Stimulated activated CD8-positive, alpha-beta memory T cell treated with anti-CD3 and anti-CD28 coated beads, Interleukin-4, amount 100 ng/mL, for 4 hours (primary cell): ENCODE measurements at places on chromosomes 5 and 9.

- DNase-seq: no peak
Measured at GRCh38 chr9:127942216-127943010, 4.8 kb upstream of the DPM2 start.

DNA sequence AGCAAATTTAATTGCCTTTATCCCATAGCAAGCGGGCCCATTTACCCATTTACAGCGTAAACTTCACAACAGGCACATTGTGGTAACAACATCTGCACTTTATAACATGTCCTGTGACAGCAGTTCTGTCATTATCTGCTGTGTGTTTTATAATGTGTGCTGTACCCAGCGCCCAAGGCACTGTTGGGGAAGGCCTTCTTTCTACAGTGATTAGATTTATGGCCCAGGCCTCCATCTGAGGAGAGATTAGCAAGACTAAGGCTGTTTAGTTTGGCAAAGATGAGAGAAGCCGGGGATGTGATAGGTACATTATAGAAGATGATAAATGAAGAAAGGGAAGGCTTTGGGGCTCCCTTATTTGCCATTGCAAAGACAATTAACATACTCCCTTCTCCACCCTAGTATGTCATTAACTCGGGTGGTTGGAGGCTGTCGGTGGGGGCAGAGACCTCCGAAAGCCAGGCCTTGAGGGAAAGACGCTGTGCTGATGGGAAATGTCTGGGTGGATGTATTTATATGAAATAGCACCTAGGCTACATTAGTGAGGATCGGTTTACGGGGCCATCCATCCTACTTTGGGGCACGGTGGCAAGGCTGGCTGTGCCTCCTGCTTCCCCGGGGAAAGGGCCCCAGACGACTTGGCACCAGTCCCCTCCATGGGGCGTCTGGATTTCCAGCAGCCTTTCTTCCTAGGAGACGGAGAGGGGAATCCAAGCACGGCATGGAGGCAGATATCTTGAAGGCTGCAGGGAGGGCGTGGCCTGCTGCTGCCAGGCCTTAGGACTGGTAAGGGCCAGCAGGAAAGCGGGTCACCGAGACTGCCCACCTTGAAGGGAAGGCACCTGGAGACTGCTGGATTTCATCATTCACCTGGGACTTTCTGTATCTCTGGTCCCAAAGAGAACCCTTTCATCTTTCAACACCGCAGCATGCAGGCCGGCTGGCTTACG, 64.3 kb upstream of the PTCH1 start:
- no peak for DNase-seq

DNA sequence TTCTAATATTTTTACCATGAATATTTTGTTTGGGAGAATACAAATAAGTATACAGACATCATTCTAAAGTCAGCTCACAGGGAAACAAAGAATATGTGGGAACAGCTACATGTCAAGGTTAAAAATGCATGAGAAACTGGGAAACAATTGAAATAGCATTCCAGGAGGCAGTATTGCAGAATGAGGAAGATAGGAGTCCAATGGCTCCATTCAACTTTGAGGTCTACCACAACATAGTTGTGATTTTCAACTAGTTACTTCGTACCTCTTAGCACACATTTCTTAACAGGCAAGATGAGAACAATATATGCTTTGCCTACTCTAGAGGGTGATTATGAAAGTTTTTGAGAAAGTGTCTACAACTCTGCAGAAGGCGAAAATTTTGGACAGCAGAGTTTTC, 35.2 kb upstream of the CAST start:
- no peak for DNase-seq

GRCh38 chr9:128877852-128878251, 3.9 kb downstream of the KYAT1 start:
- no peak for DNase-seq

GRCh38 chr5:96851312-96852062, 24.8 kb upstream of the ERAP2 start:
- DNase-seq: no peak

- DNase-seq: no peak
Measured at GRCh38 chr9:108816037-108816436, 39.7 kb downstream of the ACTL7B start.

DNA sequence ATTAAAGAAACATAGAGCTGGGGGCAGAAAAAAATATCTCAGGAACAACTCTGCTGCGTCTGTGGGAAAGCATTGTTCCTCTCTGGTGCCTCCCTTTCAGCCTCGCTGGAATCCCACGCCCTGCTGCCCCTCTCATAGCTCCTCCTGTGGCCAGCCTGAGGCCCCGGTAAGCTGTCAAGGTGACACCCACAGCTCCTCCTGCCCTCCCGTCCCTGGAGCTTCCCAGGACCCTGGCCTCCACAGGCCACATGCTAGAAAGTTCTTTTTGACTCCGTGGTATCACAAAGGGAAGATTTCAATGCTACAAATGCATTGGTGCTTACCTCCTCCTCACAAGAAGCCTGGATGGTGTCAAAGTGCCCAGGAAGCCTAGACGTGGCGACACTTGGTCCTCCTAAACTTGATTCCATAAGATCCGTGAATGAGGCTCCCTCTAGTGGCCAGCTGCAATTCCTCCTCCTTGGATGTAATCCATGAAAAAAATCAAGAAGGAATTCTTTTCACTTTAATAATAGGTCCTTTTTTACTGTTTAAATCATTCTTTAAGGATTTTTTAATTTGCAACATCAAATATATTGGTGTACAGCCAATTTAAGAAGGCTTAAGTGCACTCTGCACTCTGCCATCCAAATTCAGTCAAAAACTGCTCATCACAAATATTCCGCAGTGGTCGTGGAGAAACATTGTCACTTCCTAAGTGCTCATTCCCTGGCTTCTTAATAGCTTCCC, 104.9 kb downstream of the CFAP90 start:
- DNase-seq: no peak

- DNase-seq: no peak
Measured at GRCh38 chr5:172162323-172162986, 25.6 kb downstream of the STK10 start.

- no peak for DNase-seq
Measured at GRCh38 chr9:95588724-95589588, 72.2 kb upstream of the PTCH1 start.

- DNase-seq: no peak
Measured at GRCh38 chr5:84092738-84093137, 291.9 kb downstream of the EDIL3 start.

DNA sequence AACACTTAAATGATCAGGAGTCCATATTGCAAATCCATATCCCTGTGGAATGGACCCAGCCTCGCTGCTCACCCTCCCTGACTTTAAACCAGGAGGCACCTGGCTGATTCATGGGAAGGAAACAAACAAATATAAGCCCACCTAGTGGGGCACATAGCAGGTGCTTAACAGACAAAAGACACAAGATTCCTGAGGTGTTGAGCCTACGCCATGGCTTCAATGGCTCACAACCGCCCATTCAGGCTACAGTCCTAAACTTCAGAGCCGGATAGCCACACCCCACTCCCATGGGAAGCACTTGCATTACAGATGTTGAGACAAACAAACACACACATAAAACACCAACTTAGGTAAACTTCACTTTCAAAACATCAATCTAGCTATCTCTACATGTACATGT, 359.9 kb downstream of the ICE1 start:
- no peak for DNase-seq

GRCh38 chr9:22053178-22053577, 44.1 kb upstream of the CDKN2B start:
- DNase-seq: no peak

GRCh38 chr9:125428060-125428901, 166.7 kb downstream of the GAPVD1 start:
- DNase-seq: no peak

DNA sequence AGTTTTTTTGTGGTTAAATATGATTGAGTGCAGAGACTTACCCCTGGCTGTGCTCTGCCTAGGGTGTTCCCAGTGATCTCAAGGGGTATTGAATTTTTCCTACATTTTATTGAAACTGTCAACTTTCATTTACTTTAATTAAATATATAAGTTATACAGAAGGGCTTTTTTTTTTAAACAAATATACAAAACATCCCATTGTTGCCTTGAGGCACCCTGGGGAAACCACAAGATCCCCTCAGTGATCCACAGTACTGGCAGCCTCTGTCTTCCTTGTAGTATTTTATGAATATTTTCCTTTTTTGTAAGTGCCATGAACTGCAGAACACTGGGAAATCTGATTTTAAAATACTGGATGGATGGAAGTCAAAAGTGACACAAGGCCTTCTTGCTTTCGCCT, 123.7 kb downstream of the TLE1 start:
- no peak for DNase-seq

DNA sequence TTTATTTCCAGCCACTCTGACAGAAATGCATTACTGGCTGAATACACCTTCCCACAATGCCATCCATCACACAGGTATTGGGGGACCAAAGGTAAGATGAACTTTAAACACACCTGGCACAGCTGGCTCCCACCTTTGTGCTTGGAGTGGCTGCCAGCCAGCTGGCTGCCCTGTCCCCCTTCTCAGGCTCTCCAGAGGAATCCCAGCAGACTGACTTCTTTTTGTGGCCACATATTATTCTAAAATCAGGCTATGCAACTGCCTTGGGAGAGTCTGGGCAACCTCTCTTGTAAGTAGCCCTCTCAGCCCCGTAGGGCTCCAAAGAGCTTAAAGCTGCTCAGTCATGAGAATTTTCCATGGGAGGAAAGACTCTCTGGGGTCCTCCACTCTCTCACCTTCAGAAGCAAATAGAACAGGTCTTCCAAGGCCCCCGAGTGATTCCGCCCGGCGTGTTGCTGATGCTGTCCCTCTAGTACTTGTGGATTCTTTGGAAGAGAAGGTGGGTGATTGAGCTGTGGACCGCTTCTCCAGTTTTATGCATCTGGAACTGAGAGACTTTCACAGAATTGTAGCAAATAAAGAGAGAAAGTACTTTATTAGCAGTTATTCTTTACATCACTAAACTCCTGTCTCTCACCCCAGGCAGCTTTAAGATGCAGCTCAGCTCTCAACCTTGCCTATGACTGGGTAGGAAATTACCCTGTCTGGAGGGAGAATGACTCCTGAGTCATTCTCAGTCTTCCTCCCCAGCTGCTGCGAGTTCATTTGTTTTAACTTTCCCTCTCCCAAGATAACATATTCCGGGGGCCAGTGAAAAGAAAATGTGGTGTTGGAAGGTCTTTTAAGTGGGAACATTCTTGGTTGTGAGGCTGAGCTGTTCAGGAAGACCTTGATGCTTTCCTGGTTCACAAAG, 159.4 kb upstream of the PITX1 start:
- no peak for DNase-seq

- DNase-seq: no peak
Measured at GRCh38 chr5:42399702-42400101, 23.5 kb upstream of the GHR start.

DNA sequence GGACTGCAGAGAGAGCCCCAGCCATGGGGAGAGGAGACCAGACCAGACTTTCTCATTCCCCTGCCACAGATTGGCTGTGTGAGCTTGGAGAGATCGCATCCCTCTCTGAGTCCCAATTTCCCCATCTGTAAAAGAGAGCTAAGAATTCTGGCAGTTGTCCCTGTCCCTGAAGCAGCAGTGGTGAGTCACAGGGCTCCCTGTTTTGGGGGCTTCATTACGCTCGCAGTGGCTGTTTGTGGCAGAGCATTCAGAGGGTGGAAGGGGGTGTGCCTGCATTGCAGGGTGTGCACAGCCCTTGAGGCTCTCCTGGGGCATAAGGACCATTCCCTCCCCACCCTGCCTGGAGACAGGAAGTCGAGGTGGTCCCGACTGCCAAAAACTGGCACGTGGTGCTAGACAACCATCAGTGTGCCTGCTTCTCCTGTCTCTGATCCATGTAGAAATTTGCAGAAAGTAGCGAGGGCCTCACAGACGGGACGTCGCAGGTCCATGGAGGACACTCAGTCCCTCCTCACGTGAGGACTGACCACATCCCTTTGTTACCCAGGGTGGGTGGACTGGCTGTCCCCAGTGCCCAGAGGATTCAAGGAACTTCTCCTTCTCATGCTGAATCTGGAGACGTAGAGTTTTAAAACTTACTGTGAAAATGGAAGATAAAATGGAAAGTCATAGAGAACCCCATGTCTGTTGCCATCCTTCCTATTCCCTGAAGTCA, 35.3 kb downstream of the HRH2 start:
- DNase-seq: no peak

DNA sequence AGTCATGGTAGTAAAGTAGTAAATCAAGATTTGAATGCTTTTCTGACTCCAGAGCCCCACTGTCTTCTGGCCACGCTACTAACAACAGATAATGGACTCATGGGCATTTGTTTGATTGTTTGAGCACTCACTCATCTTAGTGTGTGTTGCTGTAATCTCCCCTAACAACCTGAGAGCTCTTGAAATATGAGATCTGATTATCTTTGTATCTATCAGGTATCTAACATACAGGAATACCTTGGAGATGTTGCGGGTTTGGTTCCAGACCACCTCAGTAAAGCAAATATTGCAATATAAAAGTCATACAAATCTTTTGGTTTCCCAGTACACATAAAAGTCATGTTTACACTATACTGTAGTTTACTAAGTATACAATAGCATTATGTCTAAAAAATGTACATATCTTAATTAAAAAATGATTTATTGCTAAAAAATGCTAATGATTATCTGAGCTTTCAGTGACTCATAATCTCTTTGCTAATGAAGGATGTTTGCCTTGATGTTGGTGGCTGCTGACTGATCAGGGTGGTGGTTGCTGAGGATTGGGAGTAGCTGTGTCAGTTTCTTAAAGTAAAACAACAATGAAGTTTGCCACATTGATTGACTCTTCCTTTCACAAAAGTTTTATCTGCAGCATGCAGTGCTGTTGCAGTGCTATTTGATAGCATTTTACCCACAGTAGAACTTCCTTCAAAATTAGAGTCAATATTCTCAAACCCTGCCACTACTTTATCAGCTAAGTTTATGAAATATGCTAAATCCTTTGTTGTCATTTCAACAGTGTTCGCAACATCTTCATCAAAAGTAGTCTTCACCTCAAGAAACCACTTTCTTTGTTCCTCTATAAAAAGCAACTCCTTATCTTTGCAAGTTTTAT, 92.2 kb downstream of the ZNF462 start:
- DNase-seq: no peak

- no peak for DNase-seq
Measured at GRCh38 chr9:114077162-114077837, 800 bp downstream of the AMBP start.

DNA sequence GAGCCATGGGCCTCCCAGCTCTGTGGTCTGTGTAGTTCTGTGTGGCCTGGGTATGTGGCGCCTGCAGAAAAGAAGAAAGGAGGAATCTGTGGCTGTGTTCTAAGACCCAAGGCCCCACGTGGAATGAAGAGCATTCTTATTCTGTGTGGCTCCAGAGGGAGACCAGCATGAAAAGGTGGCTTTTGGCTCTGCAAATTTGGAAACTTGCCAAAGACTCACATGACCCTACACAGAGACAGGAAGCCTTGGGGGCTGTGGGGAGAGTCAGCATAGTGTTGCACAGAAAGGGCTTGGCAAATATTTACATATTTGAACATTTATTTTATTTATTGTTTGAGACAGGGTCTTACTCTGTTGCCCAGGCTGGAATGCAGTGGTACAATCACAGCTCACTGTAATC, 193.3 kb downstream of the TMEM38B start:
- DNase-seq: no peak

GRCh38 chr5:78903861-78904260, 81.2 kb downstream of the ARSB start:
- DNase-seq: no peak

GRCh38 chr5:52469835-52470234, 317.9 kb upstream of the ITGA1 start:
- DNase-seq: no peak
